ENCODE measurements at places on chromosomes 7 and 10. TPM values are rescaled to one million over a fixed set of nuclear protein-coding genes. Genes with fewer than 3 reads are reported as not detected.
A peak's percentile ranks its signal among the peaks of the same experiment; 100 is the strongest.

TMEM184A gene
- 0.05 TPM for total RNA-seq

DNA sequence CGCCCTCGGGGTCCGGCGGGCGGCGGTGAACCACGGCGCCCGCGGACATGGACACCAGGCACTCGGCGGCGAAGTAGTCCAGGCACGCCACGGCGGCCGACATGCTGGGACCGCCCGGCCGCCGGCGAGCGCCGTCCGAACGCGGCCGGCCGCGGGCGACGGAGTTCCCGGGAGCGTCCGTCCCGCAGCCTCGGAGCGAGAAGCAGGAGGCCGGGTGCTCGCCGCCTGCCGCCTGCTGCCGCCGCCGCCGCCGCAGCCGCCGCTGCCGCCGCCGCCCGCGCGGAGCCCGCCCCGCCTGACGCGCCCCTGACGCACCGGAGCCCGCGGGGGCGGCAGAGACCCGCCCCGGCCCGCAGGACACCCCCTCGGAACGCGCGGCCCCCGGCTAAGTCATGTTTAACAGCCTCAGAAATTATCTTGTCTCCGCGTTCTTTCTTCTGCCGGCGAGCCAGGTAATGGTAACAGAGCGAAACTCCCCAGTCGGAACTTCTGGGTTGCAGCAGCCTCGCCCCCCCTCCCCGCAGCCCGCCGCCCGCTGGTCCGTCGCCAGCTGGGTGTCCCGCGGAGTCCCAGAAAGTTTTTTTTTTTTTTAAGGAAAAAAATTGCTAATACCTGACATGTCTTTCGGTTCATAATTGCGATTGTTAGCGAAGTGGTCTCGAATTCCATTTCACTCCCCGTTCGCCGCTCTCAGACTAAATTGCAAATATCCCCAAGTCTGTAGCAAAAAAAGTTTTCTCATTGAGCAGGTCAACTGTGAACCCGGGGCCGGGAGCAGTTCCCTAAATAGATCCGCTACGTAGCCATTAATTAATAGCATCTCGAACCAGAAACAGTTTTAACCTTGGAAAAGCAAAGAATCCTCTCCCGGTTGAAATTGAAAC, at the start of gene KLF14:
KLF14 (minus strand) TSS at position 277 of the 884 bp plus-strand sequence; CDS start at position 103, 174 bp downstream.
- peak; percentile 23 for DNase-seq

GRCh38 chr7:151801782-151802468, 75.0 kb downstream of the PRKAG2 start:
- no peak for DNase-seq

- DNase-seq, result peak; percentile 39
Observed at GRCh38 chr7:134669388-134669787, 22.7 kb downstream of the BPGM start.

DNA sequence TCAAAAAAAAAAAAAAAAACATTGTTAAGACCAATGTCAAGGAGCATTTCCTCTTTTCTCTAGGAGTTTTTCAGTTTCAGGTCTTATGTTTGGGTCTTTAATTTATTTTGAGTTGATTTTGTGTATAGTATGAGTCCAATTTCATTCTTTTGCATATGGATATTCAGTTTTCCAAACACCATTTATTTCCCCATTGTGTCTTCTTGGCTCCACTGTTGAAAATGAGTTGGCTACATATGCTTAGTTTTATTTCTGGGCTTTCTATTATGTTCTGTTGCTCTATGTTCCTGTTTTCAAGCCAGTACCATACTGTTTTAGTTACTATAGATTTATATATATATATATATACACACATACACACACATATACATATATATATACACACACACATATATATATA, 736.6 kb upstream of the LRRTM3 start:
- no peak for DNase-seq
